Suprapubic skin (tissue), 4 donors: ENCODE measurements at places on chromosomes 1 and 21.
A peak's percentile ranks its signal among the peaks of the same experiment; 100 is the strongest.

- no peaks in the 10 kb centered on the region for H3K4me1 ChIP-seq
- no peak overlapping the region for H3K27ac ChIP-seq
- no peaks in the 10 kb centered on the region for H3K27me3 ChIP-seq
- H3K4me3 ChIP-seq: no peak overlapping the region
Observed at GRCh38 chr1:29281571-29281970, 45.2 kb downstream of the PTPRU start.

DNA sequence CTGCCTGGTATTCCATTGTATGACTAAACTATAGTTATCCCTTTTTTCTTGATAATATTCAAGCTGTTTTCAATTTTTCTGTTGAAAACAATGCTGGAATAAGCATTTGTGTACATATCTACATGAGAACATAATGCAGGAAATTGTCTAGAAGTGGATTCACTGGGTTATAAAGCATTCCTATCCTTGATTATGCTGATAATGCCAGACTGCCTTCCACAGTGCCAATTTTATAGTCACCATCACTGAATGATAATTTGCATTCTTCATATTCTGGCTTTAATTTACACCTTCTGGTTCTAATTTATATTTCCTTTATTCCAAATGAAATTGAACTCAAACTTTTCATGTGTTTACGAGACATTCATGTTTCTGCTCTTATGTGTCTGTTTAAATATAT, 651.0 kb upstream of the PLXNA2 start:
- H3K4me3 ChIP-seq: no peak overlapping the region

- no peaks in the 10 kb centered on the region for H3K27me3 ChIP-seq
- peak overlapping the region; percentile 61 for H3K27ac ChIP-seq
- no peak for DNase-seq
Observed at GRCh38 chr1:91697416-91697815, 188.5 kb downstream of the TGFBR3 start.

- peak overlapping the region; percentile 92 for H3K27ac ChIP-seq
- H3K4me3 ChIP-seq: peak overlapping the region; percentile 31
- peaks cover 37% of the 10 kb centered on the region for H3K4me1 ChIP-seq
- H3K36me3 ChIP-seq: no peaks in the 10 kb centered on the region
- no peaks in the 10 kb centered on the region for H3K27me3 ChIP-seq
Observed at GRCh38 chr21:33948096-33948950, 32.7 kb upstream of the ATP5PO start.

DNA sequence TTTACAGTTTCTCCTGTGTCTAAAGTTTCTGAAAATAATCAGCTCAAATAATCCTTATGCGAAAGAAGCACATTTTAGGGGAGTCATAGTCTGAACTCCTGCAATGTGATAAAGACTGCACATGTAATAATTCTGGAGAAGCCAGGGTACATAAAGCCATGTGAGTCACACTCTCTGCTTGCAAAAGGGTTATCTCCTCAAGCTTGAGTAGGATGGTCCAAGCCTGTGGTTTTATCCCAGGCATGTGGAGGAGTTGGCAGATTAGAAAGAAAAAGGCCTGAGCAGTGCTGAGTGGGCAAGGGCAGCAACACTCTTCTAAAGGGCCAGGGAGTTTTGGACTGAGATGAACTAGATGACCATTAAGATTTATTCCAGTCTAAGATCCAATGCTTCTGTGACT, 220.4 kb downstream of the RHOU start:
- no peaks in the 10 kb centered on the region for H3K36me3 ChIP-seq
- no peak overlapping the region for H3K4me3 ChIP-seq
- DNase-seq: no peak
- no peaks in the 10 kb centered on the region for H3K27me3 ChIP-seq
